GM12864 (cell line): ENCODE measurements at places on chromosomes 2 and 18.

DNA sequence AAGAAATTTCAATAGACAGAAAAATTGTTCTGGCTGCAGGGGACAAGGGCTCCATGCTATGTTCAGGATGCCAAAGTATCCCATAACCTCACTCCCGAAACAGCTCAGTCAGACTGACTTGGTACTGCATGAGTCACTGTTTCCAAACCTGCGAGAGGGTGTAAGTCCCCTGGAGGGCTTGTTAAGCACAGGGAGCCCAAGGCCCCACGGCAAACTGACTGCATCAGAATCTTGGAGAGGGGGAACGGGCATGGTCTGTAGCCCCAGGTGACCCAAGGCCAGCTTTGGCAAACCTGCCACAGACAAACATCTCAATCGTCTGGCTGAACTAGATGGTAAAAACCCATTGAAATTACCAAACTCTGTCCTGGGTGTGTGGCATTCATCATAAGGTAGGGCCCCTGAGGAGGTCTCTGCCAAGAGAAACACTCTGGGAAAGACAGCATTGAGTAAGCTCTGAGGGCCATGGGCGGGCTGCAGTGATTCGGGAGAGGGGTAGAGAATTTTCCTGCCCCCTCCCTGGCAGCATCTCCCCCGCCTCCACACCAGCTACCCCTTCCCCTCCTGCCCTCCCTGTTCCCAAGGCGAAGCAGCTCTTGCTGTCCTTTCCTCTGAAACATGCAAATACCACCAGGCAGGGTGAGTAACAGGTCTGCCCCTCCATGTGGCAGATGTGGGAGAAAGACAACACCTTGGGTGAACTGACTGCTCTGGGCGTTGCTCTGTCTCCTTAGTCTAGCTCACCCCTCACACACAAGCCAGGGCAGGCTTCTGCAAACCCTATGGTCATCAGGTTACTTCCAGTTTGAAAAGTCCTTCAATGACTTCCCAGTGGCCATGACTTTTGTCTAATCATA lies 274.7 kb upstream of the SIX2 start:
- no peak for DNase-seq

- DNase-seq: no peak
These were observed 42.1 kb upstream of the EVA1A start for GRCh38 chr2:75602724-75603342.

- DNase-seq: no peak
These were observed 117.5 kb downstream of the TMEM163 start for GRCh38 chr2:134601264-134601663.

DNA sequence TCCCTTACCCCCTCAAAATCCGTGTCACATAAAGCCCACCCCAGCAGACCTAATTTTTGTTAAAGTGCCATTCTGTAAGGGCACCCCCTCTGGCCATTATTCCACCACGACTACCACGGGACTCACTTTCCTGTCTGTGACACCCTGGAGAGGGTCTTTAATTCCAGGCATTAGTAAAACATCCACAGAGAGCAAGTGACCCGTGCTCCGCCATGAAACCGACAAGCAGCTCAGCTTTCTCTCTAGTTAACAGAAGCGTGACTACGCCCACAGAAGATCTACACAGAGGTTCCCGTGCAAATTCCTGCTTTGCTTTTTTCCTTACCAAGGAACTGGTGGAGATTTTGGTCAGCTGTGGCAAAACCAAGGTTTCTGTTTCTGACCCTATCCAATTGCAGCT lies 4.4 kb downstream of the SIGLEC15 start:
- no peak for DNase-seq

- DNase-seq: no peak
These were observed 8.6 kb downstream of the ATG4B start for GRCh38 chr2:241645915-241646645.

DNA sequence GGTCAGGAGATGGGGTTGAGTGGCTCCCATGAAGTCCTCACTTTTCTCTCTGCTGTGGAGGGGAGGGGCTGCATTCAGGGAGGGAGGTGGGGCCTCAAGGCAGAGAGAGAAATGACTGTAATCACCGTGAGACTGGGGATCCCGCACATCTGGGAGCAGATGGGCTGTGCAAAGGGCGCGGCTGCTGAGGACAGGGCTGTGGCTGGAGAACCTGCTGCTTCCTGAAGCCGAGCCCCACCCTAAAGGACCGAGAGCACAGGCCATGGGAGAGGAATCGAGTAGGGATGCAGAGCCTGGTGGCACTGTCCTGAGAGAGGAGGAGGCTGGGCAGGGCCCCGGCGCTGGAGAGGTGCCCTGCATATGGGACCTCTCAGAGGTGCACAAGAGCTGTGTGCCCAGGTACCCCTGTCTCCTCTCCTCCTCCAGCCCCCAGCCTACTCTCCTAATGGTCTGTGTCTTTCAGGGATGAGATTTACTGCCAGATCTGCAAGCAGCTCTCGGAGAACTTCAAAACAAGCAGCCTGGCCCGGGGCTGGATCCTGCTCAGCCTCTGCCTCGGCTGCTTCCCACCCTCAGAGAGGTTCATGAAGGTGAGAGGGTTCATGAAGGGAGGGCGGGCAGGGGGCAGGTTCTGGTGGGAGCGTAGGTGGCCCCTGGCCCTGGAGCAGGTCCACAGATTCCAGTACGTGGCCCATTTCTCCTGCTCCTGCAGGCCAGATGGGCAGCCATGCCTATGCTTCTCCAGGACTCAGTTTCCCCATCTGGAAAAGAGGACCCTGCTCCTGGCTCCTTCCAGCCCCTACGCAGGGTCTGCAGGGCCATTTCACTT lies 25.9 kb upstream of the GPR17 start:
- no peak for DNase-seq

DNA sequence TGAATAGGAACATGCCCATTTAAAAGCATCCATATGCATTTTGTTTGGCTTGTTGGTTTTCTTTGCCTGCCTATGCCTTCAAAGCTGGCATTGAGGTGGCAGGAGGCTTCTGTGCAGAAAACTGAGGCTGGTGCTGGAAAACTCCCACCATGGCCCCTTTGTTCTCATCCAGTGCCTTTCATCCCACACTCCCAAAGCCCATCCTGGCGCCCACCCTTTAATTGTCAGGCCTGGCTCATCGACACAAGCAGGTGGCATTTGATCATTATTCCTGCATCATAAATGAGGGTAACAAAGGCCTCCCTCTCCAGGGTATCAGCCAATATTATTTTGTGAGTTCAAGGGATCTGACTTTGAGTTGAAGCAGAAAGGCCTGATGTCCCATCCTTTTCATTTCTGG lies 24.7 kb upstream of the ANXA4 start:
- no peak for DNase-seq

DNA sequence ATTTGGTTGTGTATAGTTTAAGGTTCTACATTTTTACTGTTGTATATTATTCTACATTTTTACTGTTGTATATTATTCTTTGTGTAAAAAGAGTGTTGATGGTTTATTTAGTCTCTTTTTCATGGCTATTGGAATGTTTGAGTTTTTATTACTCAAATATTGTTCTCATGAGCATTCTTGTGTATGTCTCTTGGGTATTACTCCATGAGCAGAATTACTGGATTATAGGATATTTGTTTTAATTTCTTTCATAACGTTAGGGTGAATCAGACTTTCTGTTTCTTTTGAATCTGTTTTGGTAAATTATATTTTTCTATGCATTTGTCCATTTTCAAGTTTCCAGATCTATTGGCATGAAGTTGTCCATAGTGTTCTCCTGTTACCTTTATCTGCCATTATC lies 111.6 kb downstream of the DYNAP start:
- DNase-seq: no peak

- no peak for DNase-seq
These were observed 290.9 kb downstream of the AGAP1 start for GRCh38 chr2:235784788-235785187.

GRCh38 chr2:106919012-106919411 lies 33.0 kb upstream of the ST6GAL2 start:
- DNase-seq: no peak

DNA sequence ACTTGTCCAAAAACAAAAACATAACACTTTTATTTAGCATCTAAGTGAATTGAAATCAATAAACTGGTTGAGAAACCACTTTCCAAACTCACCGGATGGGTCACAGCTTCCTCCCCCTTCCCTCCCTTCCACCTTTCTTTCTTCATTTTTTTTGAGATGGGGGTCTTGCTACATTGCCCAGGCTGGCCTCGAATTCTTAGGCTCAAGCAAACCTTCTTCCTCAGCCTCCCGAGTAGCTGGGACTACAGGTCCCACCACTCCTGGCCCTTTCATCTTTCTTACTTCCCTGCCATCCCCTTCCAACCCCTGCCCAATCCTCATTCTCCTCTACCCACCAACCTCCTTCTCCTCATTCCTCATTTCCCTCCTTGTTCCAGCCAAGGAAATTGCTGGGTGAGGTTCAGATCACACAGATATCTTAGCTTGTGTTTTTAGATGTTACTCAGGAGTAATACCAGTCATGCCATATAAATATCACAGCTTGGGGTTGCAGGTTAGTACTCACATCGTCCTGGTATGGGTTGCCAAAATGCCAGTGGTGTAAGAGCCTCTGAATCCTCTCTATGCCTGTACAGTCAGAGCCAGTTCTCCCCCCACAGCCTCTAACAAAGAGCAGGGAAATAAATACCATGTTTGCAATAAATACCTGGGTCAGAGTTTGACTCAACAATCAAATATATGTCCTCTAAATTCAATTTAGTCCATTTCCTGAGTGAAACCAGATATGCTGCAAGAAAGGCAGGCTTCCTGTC lies 132.7 kb upstream of the NDUFV2 start:
- no peak for DNase-seq

GRCh38 chr18:79458131-79458838 lies 62.6 kb downstream of the NFATC1 start:
- no peak for DNase-seq

DNA sequence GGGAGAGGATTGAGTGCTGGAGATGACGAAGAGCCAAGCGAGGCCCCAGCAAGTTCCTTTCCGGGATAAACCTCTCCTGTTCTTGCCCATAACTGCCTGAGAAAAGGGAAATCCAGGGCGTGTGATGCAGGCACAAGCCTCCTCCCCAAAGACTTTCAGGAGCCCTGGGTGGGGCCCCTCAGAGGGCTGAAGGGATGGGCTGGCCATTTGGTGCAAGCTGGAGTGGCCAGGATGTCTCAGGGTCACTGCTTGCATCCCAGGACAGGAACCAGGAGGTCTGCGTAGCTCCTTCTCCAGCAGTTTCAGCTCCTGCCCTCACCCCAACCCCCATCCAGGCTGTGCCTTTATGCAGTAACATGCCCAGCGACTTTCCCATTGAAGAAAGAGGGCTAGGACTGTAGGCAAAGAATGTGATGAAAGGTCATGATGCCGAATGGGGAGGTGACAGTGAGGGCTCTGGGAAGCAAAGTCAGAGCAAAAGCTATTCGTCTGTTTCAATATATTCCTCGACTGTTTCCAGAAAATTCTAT lies 80.2 kb downstream of the PXDN start:
- no peak for DNase-seq

DNA sequence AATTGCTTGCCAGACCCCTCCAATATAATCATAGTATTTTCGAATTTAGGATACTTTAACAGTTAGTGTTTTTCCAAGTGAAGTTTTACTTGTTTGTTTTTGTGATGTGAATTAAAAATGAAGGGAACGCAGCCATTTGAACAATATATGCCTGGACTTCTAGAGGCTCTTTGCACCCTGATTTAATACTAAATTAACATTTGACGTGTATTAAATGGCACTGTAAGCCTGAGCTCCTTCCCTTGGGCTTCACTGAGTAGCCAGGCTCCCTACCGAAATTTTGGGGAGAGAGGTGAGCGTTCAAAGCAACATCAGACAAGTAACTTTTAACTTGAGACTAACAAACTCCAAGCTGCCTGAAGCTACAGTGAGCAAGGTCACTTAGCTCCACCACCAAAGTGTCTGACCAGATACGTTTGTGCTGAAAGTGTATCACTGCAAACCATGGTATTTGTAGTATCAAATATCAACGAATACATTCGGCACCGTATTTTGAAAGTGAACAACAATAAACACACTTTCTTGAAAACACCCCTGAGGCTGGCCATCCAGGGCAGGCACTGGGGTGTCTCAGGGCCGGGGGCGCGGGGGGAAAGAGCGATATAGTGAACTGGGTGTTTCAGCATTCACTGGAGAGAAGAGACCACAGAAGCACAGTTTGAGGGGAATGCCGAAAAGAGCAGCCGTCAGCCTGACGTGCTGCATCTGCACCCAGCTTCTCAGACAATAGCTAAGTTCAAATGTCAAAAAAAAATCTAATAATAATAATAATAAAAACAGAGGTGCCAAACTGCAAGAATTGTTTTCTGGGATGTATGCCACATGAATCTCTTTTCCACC lies 7.7 kb upstream of the POU3F3 start:
- no peak for DNase-seq

DNA sequence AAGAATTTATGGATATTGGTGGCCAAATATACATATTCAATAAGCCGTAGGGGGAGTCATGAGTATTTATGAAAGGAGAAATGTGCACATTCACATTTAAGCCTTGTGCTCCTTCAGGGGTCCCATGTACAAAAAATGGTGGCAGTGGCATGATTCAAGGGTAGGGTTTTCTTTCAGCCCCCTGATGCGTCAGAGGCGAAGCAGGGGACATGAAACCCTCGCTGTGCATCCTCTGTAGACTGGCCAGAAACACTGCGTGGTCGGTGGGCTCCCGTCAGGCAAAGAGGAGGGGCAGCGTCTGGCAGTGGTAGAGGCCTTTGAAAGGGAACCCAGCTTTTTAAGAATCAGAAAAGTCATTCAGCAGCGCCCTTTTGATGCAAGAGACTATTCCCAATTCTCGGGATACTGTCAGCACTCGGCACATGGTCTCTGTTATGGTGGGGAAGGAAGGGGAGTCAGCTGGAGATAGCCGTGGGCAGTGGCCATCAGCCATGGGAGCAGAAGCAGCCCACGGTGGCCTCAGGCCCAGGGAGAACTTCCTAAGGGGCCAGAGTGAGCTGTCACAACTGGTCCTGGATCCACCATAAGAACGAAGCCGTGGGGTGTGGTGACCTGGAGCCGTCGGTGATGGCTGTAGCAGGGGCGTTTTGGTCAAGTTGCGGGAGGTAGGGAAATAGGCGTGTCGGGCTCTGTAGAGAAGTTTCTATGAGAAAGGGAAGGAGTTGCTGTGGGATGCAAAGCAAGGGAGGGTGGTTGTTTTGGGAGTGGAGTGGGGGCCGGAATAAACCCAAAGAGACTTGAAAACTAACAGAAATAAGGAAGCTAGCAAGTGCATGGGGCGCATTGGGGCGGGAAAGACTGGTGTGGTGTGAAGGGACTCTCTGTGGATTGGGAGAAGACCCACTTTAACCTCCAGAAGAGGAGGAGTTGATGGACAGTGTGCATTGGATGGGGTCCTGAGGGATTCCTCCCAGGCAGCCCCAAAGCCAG lies 95.6 kb downstream of the SH3BP4 start:
- no peak for DNase-seq

DNA sequence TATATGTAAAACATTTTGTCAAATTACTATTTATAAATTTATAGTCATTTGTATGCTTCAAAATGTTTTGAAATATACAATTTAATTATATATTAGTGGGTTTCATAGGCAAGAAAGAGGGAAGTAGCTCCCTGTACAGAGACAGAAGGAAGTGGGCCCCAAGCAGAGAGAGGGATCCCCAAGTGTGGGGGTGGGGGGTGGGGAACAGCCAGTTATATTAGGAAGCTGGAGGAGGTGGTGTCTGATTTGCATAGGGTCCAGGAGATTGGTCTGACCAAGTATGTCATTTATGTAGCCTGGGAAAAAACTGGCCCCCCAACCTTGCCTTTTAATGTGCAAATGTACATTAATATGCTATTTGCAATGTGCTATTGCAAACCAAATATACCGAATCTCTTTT lies 76.5 kb upstream of the ZSWIM2 start:
- DNase-seq: no peak
